ENCODE measurements at places on chromosomes 6 and 20. TPM values are rescaled to one million over a fixed set of nuclear protein-coding genes. Genes with fewer than 3 reads are reported as not detected.

GRCh38 chr6:87993356-87993755 lies 54.3 kb upstream of the SPACA1 start:
- DNase-seq = no peak

Gene MAVS
- 37.4 TPM for total RNA-seq

Gene SULF2
- 0.79 TPM for total RNA-seq

GRCh38 chr20:46305973-46306360 lies 2.3 kb downstream of the CDH22 start:
- no peak for DNase-seq

Gene AMD1
- 71.2 TPM for total RNA-seq

DNA sequence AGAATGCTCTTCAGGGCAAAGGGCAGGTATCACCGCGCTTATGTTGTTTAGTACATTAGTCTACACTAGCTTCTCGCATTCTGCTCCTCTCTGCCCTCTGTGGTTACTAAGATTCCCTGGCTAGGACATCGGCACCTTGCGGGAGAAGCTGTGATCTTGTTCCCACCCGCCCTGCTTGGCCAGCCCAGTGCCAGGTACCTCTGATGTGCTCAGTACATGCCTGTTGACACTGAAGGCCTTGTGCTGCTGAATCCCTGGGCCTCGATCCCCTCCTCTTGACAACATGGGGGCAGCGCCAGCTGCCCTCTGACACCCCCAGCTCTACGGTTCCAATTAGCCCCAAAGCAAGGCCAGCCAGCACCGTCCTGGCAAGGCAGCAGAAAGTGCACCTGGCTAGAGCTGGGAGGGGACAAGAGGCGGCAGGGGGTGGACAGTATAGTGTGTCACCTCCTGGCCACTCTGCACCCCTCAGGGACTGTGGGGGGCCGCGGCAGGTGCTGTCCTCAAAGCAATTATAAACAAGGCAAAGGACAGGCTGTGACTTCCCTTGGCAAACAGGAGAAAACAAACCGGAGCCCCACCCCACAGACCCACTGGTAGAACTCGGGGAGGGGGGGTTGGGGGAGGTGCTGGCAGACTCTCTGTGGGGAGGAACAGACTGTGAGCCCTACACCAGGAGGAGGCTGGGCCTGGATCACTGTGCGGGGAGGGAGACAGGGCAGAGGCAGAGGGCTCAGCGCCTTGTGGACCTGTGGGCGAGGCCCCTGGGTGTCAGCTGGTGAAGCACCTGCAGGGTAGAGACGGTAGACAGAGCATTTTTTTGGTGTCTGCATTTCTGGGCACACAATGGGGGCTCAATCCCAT lies 7.1 kb downstream of the TFEB start:
- no peak for DNase-seq

Gene MACROD2
- total RNA-seq = not detected

GRCh38 chr6:35090734-35091133 lies 50.4 kb downstream of the TCP11 start:
- no peak for DNase-seq

- no peak for DNase-seq
Measured at GRCh38 chr6:122755901-122756300, 23.6 kb upstream of the FABP7 start.

DNA sequence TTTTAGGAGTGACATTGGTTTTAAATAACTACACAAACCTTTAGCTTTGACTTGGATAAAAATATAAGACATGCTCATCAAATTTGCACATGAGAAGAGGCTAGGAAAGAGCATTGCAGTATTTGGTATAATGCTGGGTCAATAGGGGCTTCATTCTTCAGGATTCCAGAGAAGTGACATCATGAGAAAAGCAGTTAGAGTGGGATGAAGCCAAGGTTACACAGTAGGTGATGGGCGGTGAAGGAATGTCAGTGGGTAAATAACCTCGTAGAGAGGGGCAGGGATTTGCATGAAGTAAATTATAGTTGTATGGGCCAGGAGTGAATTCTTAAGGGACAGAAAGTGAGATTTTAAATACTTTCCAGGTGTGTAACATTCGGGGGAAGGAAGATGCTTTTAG lies 216.2 kb downstream of the RFPL4B start:
- no peak for DNase-seq

Gene FAM83C
- total RNA-seq = not detected

DNA sequence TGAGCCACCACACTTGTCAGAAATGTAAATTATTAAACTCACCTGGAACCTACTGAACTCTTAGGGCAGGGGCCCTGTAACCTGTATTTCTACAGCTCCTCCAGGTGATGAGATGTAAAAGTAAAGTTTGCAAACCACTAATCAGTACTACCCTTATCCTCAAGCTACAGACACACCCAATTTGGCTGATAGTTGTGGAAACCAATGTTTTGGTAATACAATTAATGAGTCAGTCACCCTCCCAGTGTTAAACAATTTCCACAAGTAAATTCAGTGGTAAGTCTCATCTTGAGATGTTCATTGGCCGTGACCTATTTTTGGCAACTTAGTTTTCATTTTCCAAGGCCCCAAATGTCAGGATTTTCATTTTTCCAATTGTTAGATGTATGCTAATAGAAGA lies 29.6 kb downstream of the GCNT2 start:
- DNase-seq = no peak

DNA sequence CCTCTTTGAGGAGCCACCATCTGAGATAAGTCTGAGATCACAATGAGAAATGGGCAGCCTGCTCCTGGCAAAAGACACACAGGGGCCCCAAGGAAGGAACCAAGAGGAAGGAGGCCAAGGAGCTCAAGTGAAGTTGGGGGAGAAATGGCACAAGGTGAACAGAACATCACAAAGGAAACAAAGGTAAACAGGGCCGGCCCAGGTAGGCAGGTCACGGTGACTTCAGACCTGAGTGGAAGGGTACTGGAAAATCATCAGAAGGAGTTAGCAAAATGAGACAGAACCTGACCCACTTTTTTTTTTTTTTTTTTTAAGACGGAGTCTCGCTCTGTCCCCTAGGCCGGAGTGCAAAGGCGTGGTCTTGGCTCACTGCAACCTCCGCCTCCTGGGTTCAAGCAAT lies 11.3 kb downstream of the ZMYND8 start:
- DNase-seq = no peak

DNA sequence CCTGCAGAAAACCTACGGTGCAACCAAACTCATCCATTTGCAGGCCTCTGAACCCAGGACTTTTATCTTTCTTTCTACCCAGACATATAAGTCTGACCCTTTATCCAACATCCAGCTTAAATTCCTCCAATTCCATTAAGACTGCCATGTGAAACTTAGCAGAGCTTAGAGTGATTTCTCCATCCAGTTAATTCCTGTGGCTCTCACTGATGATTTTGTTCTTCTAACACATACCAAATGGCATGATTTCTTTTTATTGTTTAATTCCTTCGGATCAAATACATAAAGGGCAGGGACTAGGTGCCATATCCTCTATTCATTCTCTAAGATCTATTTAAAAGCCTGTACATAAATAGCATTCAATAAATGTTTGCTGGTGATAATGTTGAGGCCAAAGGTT lies 92.9 kb downstream of the TASP1 start:
- DNase-seq = no peak

DNA sequence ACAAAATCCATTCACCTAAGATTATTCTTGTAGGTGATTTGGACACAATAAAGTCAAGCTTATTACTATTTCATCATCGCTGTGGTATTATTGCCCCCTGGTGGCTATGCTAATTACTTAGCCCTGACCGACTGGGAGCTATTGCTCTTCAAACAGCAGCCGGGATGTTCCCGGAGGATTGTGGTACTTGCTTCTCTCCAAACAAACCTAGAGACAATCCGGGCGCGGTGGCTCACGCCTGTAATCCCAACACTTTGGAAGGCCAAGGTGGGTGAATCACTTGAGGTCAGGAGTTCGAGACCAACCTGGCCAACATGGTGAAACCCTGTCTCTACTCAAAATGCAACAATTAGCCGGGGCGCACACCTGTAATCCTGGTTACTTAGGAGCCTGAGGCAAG lies 15.4 kb upstream of the STMND1 start:
- no peak for DNase-seq

DNA sequence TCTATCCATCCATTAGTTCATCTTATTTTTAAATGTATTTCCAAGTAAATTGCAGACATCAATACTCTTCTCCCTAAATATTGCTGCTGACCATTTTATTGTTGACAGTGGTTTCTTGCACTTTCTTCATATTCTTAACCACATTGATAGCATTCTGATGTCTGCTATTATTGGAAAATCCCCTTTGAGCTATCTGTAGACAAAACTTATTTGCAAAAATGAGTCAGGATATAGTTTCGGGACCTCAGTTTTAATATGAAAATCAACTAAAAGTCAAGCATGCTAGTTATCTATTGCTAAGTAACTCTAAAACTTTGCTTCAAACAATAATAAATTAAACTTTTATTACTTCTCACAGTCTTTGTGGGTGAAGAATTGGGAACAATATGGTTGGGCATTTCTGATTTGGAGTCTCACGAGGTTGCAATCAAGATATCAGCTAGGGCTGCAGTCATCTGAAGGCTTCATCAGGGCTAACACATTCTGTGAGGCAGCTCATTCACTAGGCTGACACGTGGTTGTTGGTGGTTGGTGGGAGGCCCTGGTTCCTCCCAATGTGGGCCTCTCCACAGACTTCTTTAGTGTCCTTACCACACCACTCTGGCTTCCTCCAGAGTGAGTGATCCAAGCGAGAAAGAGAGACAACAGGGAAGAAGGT lies 32.7 kb downstream of the CD109 start:
- peak; percentile 68 for DNase-seq

DNA sequence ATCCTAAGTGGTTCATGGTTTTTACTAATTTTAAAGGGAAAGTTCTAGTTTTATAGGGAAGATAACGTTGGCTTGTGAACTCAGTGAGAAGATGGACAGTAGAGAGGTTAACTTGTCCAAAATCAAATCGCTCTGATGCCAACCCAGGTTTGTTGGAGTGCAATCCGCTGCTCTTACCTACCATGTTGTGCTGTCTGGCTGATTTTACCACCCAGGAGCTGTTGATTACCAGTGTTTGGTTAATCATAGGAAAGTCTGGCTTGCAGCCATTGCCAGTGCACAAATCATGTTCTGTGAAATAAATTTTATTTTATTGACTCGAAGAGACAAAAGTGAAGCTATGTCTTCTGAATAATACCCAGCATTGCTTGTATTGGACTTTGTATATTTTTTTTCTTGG lies 92.4 kb downstream of the PLCB4 start:
- no peak for DNase-seq

Gene PBOV1
- not detected for total RNA-seq

Gene FOXF2
- total RNA-seq = not detected

Gene CBLN4
- not detected for total RNA-seq

Gene SPTLC3
- total RNA-seq = 1.2 TPM

Gene CRYBG1
- total RNA-seq = 44.1 TPM

DNA sequence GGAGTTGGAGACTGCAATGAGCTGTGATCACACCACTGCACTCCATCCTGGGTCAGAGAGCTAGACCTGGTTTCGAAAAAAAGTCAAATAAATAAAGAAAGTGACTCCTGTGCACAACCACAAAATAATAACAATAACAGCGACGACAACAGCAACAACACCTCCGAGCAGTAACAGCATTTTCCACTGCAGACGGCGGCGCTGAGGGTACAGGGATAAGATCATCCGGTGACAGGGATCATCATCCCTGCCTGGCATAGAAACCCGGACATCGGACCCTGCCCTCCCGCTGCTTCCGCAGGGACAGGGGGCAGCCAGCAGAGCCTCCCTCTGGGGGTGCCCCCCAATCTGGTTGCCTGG lies 11.5 kb downstream of the SRXN1 start:
- no peak for DNase-seq

- no peak for DNase-seq
Measured at GRCh38 chr20:52172392-52173047, 19.1 kb downstream of the ZFP64 start.

DNA sequence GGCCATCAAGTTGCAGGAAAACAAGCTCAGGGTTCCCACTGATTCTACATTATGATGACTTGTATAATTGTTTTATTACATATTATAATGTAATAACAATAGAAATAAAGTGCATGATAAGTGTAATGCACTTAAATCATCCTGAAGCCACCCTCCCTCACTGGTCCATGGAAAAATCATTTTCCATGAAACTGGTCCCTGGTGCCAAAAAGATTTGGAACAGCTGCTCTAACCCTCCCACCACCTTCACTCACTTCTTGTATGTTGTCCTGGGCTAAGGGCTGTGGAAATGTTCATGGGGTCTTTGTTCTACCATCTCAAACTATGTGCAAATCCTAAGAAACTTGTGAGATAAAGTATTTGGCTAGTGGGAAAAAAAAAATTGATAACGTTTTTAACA lies 133.8 kb downstream of the LRRC1 start:
- DNase-seq = no peak

DNA sequence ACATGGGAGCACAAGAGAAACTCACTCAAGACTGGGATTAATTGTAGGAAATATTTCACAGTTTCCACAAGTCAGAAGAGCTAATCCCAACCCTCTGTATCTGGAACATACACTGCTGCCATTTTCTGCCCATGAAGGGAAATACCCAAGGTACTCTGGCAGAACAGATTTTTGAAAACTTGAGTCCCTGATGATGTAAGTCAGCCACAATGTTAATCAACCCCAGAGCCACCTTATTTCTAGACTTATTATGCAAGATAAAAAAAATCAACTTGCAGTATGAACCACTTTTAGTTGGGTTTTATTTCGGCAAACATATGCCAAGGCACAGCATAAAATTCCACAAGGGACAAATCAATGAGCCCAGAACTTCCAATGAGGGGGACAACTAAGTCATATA lies 141.5 kb downstream of the LY86 start:
- DNase-seq = no peak

DNA sequence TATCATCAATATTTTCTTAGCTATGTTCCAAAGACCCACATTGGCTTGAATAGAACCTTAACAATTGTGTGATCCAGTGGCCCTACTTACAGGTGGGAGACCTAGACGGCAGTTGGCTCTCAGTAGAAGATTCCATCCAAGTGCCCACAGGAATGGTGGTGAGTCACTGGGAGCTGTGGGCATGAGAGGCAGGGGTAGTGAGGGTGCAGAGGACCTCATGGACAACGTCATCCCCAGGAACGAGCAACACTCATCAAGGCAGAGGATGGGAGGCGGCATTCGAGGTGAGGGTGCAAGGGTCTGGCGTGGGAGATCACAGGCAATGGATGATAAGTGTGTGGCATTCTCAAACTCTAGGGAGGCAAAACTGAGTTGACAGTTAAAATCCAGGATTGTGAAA lies 17.5 kb upstream of the SPO11 start:
- no peak for DNase-seq

GRCh38 chr20:11569163-11569562 lies 348.5 kb upstream of the BTBD3 start:
- DNase-seq = no peak

Gene BCAS1
- total RNA-seq = not detected

Gene WFDC12
- total RNA-seq = not detected

DNA sequence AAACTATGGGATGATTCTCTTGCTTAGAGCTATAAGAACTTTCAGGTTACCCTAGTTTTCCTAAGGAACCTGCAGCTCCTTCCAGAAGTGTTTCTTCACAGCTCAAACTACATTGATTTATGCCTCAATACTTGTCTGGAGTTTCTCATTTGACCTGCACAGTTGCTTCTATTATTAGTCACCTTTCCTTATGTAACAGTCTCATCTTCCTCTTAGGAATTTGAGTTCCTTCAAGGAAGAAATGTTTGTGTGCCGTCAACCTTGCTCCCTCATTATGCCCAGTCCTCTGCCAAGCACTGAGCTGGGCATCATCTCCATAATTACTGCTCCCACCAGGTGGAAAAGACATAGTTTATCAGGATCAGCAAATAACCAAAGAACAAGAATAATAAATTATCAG lies 466.4 kb downstream of the PKHD1 start:
- no peak for DNase-seq

Data from activated CD8-positive, alpha-beta memory T cell treated with anti-CD3 and anti-CD28 coated beads, Interleukin-2, amount 10 ng/mL, durations not matched to agents 7 days and 5 days (primary cell).